ENCODE measurements at places on chromosomes 2 and 18.

DNA sequence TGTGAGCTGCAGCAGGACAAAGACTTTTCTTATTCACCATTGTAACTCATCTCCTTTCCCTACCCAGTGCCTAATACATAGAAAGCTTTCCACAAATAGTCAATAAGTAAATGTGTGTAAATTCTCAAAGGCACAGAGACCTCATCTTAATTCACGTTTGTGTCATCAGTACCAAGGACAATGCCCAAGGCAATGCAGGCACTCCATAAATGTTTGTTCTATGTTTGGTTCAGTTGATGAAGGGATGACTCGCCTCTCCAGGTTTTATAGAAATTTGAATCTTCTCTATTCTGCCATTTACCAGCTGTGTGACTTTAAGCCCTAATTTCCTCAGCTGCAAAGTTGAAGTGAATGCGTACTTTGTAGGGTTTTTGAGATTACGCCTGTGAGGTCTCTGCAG lies 2.1 kb upstream of the MOGAT1 start:
- no peak for DNase-seq

DNA sequence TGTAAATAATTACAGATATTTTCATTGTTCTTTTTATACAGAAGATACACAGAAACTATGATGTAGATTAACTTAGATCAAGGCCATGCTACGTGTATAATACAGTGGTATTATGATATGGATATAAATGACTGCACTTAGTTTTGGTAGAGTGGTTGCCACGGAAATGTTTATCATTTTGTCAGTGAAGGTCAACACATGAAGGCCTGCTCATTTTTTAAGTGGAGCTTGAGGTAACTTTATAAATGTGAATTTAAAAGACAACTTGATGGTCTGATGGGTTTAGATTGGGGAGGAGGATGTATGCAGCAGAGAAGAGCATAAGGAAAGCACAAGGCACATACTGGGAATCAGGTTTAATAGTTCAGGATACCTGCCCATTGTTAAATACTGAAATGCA lies 14.4 kb upstream of the BBS5 start:
- DNase-seq, result no peak

DNA sequence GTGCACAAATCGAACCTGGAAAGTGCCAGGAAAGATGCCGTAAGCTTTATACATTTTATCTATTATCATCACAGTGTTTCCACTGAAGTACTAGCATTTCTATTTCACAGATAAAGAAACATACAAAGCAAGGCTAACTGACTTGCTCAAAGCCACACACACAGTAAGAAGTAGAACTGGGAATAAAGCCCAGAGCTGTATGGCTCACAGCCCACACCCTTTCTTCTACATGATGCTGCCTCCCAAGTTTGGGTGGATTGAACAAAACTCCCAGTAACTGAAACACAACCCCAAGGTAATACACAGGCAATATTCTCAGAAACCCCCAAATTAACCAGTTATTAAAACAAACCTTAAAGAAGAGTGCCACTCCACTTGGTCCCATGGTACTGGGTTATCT lies 11.2 kb downstream of the SAP130 start:
- no peak for DNase-seq

GRCh38 chr2:212908682-212909435 lies 242.6 kb downstream of the IKZF2 start:
- no peak for DNase-seq

GRCh38 chr18:10403708-10404107 lies 50.7 kb upstream of the APCDD1 start:
- DNase-seq, result no peak

GRCh38 chr2:21740484-21740883 lies 616.7 kb downstream of the TDRD15 start:
- no peak for DNase-seq

DNA sequence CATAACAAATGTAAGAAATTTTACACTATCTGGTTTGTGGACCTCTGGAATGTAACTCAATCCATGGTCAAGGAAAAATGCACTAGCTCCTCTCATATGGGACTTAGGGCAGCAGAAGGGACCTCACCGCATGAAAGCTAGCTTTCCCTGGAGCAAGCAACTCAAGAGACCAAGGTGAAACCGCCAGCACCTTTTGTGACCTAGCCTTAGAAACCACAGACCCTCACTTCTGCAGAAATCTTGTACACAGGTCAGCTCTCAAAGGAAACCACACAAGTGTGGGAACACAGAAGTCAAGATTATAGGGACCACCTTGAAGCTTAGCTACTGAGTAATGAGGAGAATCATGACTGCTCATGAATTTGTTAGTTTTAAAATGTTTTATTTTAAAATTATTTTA lies 222.5 kb downstream of the DLGAP1 start:
- DNase-seq, result no peak
